ENCODE measurements at places on chromosomes 6 and 20.

GRCh38 chr20:4985658-4986057, 15.7 kb downstream of the SLC23A2 start:
- no peak for DNase-seq

GRCh38 chr6:30611150-30611855, 5.7 kb downstream of the PPP1R10 start:
- DNase-seq: no peak

DNA sequence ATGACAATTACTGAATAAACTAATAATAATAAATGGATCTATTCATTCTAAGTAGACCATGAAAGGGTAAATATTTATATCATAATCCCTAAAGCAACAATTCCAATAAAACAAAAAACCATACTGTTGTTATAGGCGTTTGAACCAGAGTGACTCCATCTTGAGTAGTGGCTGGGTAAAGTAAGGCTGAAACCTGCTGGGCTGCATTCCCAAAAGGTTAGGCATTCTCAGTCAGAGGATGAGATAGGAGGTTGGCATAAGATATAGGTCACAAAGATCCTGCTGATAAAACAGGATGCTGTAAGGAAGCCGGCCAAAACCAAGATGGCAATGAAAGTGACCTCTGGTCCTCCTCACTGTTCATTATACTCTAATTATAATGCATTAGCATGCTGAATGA, 8.3 kb downstream of the OR2H1 start:
- no peak for DNase-seq

- DNase-seq: peak; percentile 54
Measured at GRCh38 chr20:3407040-3407770, at the start of gene DNAAF9. Gene DNAAF9 (minus strand): TSS chr20:3407669. CDS start chr20:3407557, 112 bp downstream.

- DNase-seq: no peak
Measured at GRCh38 chr6:158471339-158471738, 88.6 kb upstream of the TMEM181 start.

GRCh38 chr6:108164815-108165706, 761 bp upstream of the NR2E1 start:
- peak; percentile 10 for DNase-seq

DNA sequence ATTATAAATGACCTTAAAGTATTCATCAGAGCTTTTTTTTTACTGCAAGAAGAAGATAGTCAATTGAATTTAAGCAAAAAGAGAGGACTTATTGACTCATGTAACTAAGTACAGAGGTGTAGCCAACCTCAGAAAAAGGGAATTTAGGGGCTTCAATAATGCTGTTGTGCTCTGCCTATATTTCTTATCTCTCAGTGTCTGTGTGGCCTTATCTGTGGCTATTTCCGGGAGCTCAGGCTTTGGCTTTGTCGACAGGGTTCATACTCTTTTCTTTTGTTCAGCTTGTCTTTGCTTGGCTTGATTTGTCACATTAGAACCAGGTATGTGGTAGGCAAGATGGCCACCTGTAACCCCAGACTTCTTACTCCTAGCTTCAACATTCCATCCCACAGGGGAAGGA, 38.6 kb upstream of the FABP7 start:
- no peak for DNase-seq

GRCh38 chr6:45895569-45895968, 120.1 kb downstream of the CLIC5 start:
- DNase-seq: no peak

GRCh38 chr20:23011008-23011721, 23.9 kb upstream of the SSTR4 start:
- DNase-seq: no peak

DNA sequence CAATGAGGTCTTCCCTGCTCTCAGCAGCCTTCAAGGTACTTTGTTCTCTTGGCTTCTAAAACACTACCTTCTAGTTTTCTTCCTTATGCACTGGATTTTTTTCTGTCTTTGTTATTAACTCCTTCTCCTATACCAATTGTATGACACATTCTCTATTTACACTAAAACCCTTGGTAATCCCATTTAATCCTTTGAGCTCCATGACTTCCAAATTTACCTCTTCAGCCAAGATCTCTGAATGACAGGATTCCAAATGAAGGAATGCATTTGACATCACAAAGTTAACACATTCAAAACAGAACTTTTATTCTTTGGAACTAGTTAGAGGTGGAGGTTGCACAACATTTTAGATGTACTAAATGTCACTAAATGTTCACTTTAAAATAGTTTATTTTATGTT, 86.6 kb upstream of the SAMD5 start:
- DNase-seq: no peak

GRCh38 chr6:19413323-19413722, 423.8 kb upstream of the ID4 start:
- no peak for DNase-seq

GRCh38 chr6:151490996-151491395, 2.8 kb upstream of the CCDC170 start:
- no peak for DNase-seq

- DNase-seq: no peak
Measured at GRCh38 chr6:35879151-35879550, 41.7 kb downstream of the SRPK1 start.

- DNase-seq: no peak
Measured at GRCh38 chr20:55424968-55425367, 580.4 kb downstream of the CBLN4 start.

GRCh38 chr6:146133866-146134265, 105.0 kb downstream of the GRM1 start:
- no peak for DNase-seq

GRCh38 chr6:111818539-111819226, 54.6 kb downstream of the FYN start:
- no peak for DNase-seq

DNA sequence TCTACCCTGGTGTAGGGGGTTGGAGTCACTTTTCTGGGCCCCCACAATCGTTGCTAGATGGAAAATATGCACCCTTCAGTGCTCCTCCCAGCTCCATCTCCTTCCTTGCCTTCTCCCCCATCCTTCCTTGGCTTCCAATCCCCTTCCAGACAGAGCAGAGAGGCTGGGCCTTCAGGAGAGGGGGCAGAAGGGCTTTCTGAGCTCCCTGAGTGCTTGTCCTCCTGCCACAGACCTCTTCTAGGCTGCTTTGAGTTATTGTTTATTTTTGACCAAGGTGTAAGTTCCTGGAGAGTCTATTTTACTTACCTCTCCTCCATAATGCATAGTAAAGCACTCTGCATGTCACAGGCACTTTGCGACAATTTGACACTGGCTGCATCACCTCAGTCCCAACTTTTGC, 96.4 kb upstream of the CNKSR3 start:
- no peak for DNase-seq

- DNase-seq: peak; percentile 50
Measured at GRCh38 chr6:168956884-168957730, 296.5 kb downstream of the THBS2 start.

- no peak for DNase-seq
Measured at GRCh38 chr6:166346965-166347364, 4.6 kb upstream of the SFT2D1 start.

GRCh38 chr6:63805808-63806572, 170.4 kb downstream of the PHF3 start:
- no peak for DNase-seq

DNA sequence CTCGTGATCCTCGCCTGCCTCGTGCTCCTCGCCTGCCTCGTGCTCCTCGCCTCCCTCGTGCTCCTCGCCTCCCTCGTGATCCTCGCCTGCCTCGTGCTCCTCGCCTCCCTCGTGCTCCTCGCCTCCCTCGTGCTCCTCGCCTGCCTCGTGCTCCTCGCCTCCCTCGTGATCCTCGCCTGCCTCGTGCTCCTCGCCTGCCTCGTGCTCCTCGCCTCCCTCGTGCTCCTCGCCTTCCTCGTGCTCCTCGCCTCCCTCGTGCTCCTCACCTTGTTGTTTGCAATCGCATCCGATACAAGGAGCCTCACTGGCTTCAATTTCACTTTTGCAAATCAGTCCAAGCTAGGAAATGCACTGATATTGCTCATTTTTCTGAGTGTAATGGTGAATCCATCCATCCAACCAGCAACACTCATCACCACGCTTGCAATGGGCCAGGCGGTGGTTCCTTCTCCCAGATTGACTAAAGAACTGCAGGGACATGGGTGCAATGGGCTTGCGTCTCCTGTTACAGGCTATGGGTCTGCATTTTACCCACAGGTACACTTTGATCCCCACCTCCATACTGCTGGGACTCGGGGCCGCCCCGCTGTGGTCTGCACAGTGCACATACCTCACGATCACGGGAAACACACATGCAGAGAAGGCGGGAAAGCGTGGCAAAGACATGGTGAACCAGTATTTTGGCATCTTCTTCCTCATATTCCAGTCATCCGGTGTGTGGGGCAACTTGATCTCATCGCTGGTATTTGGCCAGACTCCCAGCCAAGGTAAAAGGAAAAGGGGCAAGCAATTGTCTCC, 4.6 kb downstream of the UNC93A start:
- no peak for DNase-seq

DNA sequence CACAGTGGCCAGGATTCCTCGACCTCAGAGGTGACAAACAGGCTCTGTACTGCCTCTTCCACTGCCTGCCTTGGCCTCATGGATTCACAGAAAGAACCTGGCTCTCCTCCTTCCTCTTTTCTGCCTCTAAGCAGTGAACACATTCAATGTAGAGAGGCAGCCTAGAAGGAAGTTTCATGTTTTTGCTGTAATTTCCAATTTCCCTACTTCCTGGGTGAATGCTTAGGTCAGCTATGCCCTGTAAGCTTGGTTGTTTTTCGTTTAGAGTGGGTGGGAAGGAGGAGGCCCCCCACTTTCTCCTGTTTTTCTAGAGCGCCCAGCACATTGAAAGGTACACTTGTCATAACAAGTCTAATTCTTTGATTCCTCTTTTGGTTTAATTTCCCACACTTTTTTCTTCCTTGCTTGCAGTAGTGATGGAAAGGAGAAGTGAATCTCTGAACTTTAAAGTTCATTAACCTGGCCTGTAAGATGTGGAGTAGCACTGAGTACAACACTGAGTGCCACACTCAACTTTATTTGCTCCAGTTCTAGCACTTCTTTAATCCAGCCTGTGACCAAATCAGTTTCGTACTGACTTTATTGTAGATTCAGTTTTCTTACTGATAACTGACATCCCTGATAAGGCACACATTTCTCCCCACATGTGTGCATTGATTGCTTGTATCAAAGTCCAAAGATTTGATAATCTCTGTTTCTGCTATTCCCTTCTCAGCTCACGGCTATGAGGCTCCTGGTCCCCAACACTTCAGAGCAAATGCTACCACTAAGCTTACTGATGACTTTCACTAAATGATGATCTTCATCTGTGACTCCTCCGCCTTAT, 100.0 kb upstream of the MAN1A1 start:
- DNase-seq: no peak

GRCh38 chr20:60993433-60994044, 258.5 kb upstream of the CDH4 start:
- no peak for DNase-seq

DNA sequence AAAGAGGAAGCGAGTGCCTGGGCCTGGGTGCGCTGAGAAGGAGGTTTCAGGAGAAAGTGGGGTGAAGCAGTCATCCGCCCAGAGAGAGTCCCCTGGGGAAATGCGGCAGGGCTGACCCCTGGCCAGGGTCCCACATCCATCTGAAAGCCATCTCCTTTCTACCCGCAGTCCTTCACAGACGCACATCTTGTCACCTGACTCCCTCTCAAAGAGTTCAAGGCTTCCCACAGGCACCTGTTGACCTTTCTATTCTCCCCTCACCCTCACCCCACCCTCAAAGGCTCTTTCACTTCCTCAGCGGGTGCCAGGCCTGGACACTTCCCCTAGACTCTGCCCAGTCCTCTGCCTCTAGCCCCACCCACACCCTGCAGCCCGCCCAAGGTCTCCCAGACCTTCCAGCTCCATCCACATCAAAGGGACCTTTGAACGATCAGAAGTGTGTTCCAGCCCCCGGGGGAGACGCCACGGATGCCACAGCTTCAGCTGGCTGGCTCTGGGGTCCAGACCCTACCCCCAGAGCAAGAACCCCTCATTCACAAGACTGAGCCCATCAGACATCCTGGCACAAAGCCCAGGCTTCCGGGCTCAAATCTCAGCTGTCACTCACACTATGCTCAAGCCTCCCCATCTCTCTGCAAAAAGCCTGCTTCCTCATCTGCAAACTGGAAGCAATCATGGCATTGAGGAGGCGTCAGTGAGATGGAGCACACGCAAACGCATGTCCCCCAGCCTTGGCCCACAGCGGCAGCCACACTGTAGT, 2.1 kb downstream of the CTSZ start:
- no peak for DNase-seq

- no peak for DNase-seq
Measured at GRCh38 chr6:18328540-18328939, 58.6 kb upstream of the RNF144B start.

GRCh38 chr6:24274441-24275083, 83.3 kb downstream of the DCDC2 start:
- DNase-seq: no peak

GRCh38 chr6:52475307-52475706, 55.2 kb downstream of the EFHC1 start:
- no peak for DNase-seq

DNA sequence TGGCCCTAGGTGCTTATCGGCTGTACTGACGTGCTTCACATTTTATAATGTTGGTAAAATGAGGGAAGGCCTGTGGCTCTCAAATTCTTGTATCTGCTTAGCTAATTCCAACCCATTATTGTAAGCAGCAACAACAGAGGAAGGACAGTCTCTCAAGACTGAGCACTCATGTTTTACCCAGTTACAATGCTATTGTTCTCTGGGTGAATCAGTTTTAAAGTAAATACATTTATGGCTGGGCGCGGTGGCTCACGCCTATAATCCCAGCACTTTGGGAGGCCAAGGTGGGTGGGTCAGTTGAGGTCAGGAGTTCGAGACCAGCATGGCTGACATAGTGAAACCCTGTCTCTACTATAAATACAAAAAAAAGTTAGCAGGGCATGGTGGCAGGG, 194.6 kb downstream of the PRKN start:
- DNase-seq: no peak

DNA sequence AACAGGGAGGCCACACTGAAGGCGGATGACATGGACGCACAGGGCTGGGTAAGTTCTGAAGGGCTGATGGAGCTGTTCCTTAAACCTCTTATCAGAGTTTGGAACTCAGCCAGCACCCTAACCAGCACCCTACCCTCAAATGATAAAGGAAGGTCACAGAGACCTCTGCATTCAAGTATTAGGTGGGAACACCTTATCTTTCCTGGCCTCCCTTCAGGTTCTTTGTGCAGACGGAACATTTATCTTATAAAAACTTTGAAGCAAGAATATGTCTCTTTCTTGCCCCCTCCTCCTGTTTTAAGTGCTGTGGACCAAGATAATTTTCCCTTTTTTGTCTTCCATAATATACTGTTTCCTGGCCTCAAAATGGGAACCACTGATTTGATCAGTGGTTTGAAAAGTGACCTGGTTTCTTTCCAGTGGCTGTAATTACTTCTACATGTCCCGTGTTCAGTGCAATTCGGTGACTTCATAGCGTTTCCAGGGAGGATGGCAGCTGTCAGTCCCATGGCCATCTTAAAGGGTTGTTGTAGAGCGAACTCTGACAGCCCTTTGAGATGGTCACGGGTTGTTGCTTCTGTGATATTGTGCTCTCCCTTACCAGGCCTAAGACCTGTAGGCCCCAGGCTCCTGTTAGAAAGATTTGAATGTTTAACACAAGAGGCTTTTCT, 213.2 kb upstream of the MYLIP start:
- no peak for DNase-seq

DNA sequence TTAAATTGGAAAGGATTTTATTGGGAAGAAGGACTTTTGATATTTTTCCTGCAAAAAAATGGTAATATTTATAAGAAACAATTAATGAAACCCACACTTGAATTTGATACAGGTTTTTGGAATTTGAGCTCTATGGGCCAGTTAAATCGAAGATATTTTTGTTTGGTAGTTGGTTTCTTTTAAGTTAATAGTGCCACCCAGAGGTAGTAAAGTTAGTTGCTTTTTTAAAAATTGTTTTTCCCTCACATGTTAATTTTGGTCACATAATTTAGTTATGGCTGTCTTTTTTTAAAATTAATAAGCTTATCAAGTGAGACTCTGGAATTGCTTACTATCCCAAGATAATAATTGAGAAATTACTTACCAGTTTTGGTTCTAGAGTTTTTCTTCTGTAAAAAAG, 7.1 kb downstream of the PRIM2 start:
- no peak for DNase-seq

Measured in activated CD4-positive, alpha-beta T cell treated with anti-CD3 and anti-CD28 coated beads, Interleukin-2, amount 50 U/mL, for 48 hours (primary cell).